Fibroblast of mammary gland (primary cell): ENCODE measurements at places on chromosomes 1 and 21.
A peak's percentile ranks its signal among the peaks of the same experiment; 100 is the strongest.

DNA sequence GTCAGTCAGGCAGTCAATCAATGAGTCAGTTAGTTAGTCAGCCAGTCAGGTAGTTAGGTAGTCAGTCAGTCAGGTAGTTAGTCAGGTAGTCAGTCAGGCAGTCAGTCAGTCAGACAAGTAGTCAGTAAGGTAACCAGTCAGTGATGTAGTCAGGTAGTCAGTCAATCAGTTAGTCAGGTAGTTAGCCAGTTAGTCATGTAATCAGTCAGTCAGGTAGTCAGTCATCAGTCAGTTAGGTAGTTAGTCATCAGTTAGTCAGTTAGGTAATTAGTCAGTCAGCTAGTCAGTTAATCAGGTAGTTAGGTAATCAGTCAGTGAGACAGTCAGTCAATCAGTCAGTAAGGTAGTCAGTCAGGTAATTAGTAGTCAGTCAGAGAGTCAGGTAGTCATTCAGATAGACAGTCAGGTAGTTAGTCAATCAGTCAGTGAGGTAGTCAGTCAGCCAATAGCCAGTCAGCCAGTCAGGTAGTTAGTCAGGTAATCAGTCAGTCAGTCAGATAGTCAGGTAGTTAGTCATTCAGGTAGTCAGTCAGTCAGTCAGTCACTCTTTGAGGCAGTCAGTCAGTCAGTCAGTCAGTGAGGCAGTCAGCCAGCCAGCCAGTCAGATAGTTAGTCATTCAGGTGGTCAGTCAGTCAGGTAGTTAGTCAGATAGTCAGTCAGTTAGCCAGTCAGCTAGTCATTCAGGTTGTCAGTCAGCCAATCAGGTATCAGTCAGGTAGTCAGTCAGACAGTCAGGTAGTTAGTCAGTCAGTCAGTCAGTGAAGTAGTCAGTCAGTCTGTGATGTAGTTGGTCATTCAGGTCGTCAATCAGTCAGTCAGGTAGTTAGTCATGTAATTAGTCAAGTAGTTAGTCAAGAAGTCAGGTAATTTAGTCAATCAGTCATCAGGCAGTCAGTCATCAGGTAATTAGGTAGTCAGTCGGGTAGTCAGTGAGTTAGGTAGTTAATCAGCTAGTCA lies 15.3 kb downstream of the KRTAP10-1 start:
- DNase-seq, result no peak

DNA sequence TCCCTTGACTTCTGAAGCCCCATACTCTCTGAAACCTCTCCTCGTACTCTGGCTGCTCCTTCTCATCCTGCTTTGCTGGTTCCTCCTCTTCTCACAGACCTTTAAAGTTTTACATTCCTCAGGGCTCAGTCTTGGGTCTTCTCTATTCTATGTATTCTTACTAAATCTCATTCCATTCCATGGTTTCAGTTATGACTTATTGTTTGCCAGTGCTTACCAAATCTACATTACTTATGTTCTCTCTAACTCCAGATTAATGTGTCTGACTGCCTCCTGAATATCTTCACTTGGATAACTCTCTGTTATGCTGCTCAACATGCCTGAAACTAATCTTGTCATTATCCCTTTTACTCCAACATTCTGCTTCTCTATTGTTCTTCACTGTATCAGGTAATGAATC lies 5.4 kb upstream of the SLC35D1 start:
- peak; percentile 43 for DNase-seq

DNA sequence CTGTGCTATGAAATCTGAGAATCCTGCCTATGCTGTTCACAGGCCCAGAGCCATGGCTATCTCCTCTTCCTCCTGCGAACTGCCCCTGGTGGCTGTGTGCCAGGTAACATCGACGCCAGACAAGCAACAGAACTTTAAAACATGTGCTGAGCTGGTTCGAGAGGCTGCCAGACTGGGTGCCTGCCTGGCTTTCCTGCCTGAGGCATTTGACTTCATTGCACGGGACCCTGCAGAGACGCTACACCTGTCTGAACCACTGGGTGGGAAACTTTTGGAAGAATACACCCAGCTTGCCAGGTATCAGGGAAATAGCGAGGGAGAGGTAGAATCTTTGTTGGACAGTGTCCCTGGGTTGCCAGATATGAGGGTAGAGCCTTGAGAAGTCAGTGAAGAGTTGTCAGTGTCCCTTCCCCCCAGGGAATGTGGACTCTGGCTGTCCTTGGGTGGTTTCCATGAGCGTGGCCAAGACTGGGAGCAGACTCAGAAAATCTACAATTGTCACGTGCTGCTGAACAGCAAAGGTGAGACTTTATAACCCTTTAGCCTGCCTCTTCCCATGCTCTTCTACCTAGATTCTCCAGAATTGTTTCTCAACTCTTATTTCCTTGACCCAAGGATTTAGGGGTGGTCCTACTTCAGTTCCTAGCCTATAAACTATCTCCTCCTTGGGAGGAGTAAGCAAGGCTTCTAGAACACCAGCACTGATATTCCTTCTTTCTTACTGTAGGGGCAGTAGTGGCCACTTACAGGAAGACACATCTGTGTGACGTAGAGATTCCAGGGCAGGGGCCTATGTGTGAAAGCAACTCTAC lies 1.4 kb downstream of the NIT1 start:
- peak; percentile 86 for DNase-seq

- DNase-seq, result no peak
Observed at GRCh38 chr1:25068316-25068715, 138.2 kb upstream of the RUNX3 start.

GRCh38 chr1:75950176-75950575 lies 18.0 kb upstream of the ASB17 start:
- DNase-seq, result no peak

- no peak for DNase-seq
Observed at GRCh38 chr1:9628541-9629444, 22.7 kb upstream of the PIK3CD start.

GRCh38 chr1:202131956-202132821 lies 9.5 kb downstream of the GPR37L1 start:
- no peak for DNase-seq

- peak; percentile 7 for DNase-seq
Observed at GRCh38 chr21:16976193-16976592, 536.6 kb upstream of the CXADR start.

- no peak for DNase-seq
Observed at GRCh38 chr1:94920061-94920460, 6.8 kb downstream of the CNN3 start.

DNA sequence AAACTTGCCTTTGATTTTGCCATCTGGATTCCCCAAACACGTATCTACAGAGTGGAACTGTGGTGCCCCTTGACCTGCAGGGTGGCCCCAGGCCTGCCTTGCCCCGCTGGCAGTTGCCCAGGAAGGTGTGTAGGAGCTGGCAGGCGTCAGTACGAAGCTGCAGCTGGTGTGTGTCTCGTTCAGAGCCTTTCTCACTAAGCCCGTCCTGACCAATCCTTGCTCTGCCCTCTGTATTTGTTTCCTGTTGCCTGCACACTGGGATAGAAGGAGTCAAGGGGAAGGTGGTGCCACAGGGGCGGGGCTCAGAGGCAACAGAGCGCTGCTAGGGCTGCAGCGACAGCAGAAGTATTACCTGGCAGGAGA lies 5.2 kb upstream of the VSIG8 start:
- DNase-seq, result no peak

GRCh38 chr1:226904772-226905171 lies 34.4 kb downstream of the PSEN2 start:
- no peak for DNase-seq

- DNase-seq, result peak; percentile 80
Observed at GRCh38 chr1:66571789-66572188, 37.8 kb downstream of the SGIP1 start.

DNA sequence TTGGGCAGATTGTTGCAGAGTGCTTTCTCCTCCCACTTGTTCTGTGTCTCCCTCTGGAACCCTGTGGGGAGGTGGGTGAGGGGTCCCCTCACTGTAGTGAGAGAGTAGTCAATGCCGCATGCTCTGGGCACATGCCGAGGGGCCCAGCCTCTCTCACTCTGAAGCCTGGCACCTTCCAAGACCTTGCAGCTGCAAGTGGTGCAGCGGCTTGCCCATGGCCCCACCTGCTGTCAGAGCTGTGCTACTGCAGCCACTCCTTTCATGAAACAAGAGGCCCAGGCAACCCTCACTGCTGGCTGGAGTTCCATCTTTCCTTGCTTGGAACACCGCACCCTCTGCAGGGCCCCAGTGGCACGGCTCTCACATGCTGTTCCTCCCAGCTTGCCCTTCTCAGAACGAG lies 58.4 kb upstream of the COL6A1 start:
- DNase-seq, result peak; percentile 58

- no peak for DNase-seq
Observed at GRCh38 chr21:29947119-29947518, 7.3 kb upstream of the GRIK1 start.

- no peak for DNase-seq
Observed at GRCh38 chr1:41802532-41803501, 115.9 kb downstream of the HIVEP3 start.

GRCh38 chr1:203052601-203053000 lies 26.3 kb downstream of the PPFIA4 start:
- no peak for DNase-seq

DNA sequence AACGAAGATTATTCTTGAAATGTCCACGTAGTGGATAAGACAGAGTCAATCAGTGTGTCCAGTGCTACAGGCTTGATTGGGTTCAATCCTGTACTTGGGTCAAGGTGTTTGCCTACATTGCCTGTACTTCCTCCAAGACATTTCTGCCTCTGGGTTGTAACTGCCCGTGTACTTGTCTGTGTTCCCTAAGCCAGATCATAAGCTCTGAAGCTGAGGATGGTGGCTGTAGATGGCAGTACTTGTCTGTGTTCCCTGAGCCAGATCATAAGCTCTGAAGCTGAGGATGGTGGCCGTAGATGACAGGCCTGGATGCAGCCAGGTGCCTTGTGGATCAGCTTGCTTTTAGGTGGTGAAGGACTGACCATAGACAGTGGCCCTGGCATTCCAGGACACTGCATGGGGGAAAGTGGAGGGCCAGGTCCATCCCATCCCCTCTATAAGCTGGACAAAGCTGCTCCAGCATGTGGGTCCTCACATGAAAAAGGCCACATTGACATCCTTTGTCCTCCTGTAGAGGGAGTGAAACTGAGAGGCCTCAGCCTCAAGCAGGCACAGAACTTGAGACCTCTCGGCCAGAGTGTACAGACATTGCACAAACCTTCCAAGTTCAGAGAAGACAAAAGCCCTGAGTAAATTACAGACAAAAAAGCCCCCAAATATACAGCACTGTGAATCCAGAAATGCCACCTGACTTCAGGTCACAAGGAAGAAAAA lies 2.0 kb upstream of the SRM start:
- no peak for DNase-seq

GRCh38 chr1:25540750-25541342 lies 2.6 kb upstream of the LDLRAP1 start:
- DNase-seq, result no peak

GRCh38 chr1:35725596-35725995 lies 6.9 kb upstream of the C1orf216 start:
- peak; percentile 32 for DNase-seq

GRCh38 chr1:52534928-52535764 lies 17.7 kb downstream of the TUT4 start:
- peak; percentile 12 for DNase-seq

- DNase-seq, result no peak
Observed at GRCh38 chr1:167698313-167698712, 23.5 kb upstream of the MPZL1 start.

DNA sequence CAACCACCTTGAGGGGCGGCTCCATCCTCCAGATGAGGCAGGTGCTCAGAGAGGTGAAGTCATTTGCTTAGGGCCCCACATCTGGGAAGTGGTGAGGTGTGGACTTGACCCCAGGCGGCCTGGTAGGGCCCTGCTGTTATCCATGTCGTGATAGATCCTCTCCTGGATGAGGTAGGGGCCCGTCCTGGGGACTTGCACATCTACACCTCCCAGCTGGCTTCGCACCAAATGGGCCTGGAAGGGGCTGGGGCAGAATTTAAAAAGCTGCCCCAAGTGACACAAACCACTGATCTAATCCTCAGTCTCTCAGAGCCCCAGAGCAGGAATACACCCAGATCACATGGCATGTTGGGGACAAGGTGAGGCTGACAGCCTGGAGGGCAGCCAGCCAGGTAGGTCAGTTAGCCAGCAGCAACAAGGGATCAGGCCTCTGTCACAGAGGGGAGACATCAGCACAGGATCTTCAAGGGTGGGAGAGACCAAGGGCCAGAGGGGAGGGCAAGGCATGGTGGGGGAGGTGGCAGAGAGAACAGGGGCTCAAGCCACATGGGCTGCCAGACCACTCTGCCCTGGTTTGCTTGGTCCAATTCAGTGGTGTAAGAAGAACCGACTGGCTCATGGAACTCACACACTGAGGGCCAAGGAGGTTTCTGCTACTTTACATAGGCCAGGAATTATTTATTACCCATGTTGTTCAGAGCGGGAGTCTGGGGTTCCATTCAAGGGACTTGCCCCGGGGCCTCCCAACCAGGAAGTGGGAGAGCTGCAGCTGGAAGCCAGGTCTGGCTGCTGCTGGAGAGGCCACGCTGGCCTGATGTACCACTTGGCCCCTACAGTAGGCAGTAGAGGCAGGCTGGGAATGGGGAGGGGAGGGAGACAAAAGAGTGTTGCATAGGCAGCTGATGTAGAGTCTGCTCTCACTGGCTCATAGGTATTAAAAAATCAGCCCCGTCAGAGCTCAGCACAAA lies 12.1 kb downstream of the LRP8 start:
- DNase-seq, result no peak

GRCh38 chr1:94530373-94530878 lies 11.1 kb downstream of the F3 start:
- DNase-seq, result no peak

GRCh38 chr1:226489718-226490425 lies 58.7 kb upstream of the STUM start:
- DNase-seq, result no peak

GRCh38 chr1:48499211-48499735 lies 27.3 kb upstream of the SPATA6 start:
- no peak for DNase-seq

DNA sequence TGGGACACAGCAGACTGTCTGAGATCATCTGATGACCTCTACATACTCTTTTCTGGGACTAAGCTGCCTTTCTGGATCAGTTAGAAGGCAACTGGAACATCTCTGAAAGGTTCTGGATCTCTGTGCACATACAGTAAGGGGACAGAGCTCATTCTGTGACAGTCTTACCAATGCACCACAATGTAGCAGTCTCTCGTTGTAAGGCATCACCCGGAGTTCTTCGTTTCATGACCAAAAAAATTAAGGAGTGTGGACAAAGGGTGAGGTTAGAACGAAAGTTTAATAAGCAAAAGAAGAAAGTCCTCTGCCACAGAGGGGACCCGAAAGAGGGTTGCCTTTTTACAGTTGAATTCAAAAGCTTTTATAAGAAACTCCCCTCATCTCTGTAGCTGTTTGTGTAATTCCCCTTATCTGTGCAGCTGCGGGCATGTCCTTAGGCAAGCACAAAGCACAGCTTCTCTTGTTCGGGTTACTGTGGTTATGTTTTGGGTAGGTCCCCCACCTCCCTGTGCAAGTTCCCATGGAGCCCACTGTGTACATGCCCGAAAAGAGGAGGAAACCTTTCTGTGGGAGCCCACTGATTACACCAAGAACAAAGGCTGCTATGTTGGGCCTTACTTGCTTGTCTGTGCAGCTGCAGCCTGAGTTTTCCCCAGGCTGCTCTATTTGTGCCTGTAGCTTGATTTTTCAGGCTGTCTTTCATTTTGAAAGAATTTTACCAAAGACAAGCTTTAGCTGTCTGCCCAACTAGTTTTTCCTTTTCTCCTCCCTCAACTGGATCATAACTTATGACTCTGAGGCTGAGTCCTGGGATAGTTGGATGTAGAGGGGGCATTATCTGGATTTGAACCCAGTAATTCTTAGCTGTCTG lies 53.1 kb upstream of the CACNA1E start:
- no peak for DNase-seq
